ENCODE measurements at places on chromosomes 16 and 17. TPM values are rescaled to one million over a fixed set of nuclear protein-coding genes. Genes with fewer than 3 reads are reported as not detected.

GRCh38 chr17:66541461-66542128, 239.2 kb downstream of the PRKCA start:
- H3K27ac ChIP-seq = peak overlapping the region; percentile 66
- H3K36me3 ChIP-seq = no peaks in the 10 kb centered on the region
- H3K27me3 ChIP-seq = no peaks in the 10 kb centered on the region

- no peak overlapping the region for H3K27ac ChIP-seq
- no peaks in the 10 kb centered on the region for H3K4me1 ChIP-seq
- no peaks in the 10 kb centered on the region for H3K36me3 ChIP-seq
- no peaks in the 10 kb centered on the region for H3K27me3 ChIP-seq
- no peak overlapping the region for H3K4me3 ChIP-seq
These were observed 138.7 kb downstream of the SALL1 start for GRCh38 chr16:51012396-51012795.

GRCh38 chr17:42675965-42676423, 800 bp downstream of the PLEKHH3 start:
- H3K27me3 ChIP-seq = no peaks in the 10 kb centered on the region
- H3K4me3 ChIP-seq = peak overlapping the region; percentile 98
- H3K4me1 ChIP-seq = peaks cover 43% of the 10 kb centered on the region
- DNase-seq = no peak
- no peaks in the 10 kb centered on the region for H3K36me3 ChIP-seq
- H3K27ac ChIP-seq = peak overlapping the region; percentile 75

DNA sequence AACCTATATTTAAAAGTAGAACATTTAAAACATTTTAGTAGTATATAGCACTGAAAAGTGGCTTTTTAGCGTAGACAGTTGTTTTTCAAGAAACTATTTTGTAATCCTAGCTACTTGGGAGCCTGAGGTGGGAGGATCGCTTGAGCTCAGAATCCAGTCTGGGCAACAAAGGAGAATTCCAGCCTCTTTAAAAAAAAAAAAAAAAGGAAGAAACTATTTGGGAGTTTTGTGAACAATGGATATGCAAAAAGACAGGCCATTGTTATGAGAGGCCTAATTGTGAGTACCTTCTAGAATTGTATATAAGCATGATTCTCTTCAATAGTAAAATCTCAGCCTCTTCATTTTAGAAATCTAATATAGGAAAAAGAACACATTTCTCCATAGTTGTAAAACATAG, 17.6 kb downstream of the OMG start:
- no peaks in the 10 kb centered on the region for H3K27me3 ChIP-seq
- no peak overlapping the region for H3K4me3 ChIP-seq
- no peaks in the 10 kb centered on the region for H3K4me1 ChIP-seq
- no peak for DNase-seq
- no peaks in the 10 kb centered on the region for H3K36me3 ChIP-seq
- H3K27ac ChIP-seq = no peak overlapping the region

GRCh38 chr16:66623755-66624154, 19.3 kb downstream of the CMTM3 start:
- no peaks in the 10 kb centered on the region for H3K36me3 ChIP-seq
- H3K4me3 ChIP-seq = no peak overlapping the region
- H3K27ac ChIP-seq = no peak overlapping the region
- no peaks in the 10 kb centered on the region for H3K27me3 ChIP-seq
- no peaks in the 10 kb centered on the region for H3K4me1 ChIP-seq
- DNase-seq = no peak

- DNase-seq = no peak
- peak overlapping the region; percentile 50 for H3K27ac ChIP-seq
- H3K4me1 ChIP-seq = peaks cover 42% of the 10 kb centered on the region
- H3K27me3 ChIP-seq = no peaks in the 10 kb centered on the region
- peaks cover 46% of the 10 kb centered on the region for H3K36me3 ChIP-seq
These were observed 9.3 kb downstream of the HDAC5 start for GRCh38 chr17:44113868-44114840.

- H3K4me1 ChIP-seq = peaks cover 29% of the 10 kb centered on the region
- no peak for DNase-seq
- no peaks in the 10 kb centered on the region for H3K27me3 ChIP-seq
- peak overlapping the region; percentile 82 for H3K27ac ChIP-seq
These were observed 1.7 kb upstream of the NLRP1 start for GRCh38 chr17:5585836-5586521.

GRCh38 chr17:74935048-74935447, 650 bp upstream of the OTOP3 start:
- H3K27me3 ChIP-seq = no peaks in the 10 kb centered on the region
- H3K4me3 ChIP-seq = no peak overlapping the region
- H3K36me3 ChIP-seq = no peaks in the 10 kb centered on the region
- no peak overlapping the region for H3K27ac ChIP-seq
- H3K4me1 ChIP-seq = no peaks in the 10 kb centered on the region

DNA sequence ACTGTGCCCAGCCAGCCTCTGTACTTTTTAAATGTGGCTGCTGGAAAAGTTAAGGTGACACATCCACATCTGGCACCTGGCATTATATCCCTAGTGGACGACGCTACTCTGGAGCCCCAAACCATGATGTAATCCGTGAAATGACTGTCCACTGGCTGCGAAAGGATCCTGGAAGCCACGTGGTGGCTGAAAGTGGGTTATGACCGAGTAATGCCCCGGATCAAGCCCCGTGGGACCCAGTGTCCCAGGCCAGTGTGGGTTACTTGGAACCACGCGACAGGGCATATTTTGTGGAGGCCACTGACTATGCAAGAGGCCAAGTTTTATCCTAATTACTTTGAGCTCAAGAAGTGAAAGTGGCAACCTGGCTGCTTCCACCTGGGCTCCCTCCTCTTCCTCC, 79.6 kb downstream of the PGS1 start:
- no peak for DNase-seq
- H3K27me3 ChIP-seq = peaks cover 5% of the 10 kb centered on the region
- no peak overlapping the region for H3K4me3 ChIP-seq
- H3K4me1 ChIP-seq = no peaks in the 10 kb centered on the region

CASKIN1 gene
- total RNA-seq = 0.20 TPM

MILR1 gene
- 6.1 TPM for total RNA-seq

CDH13 gene
- total RNA-seq = 7.0 TPM

PIMREG gene
- 0.42 TPM for total RNA-seq

SEZ6L2 gene
- 1.7 TPM for total RNA-seq

Data from tibial nerve (tissue), 4 donors.